Central memory CD4-positive, alpha-beta T cell (primary cell): ENCODE measurements at places on chromosomes 16 and 17.

DNA sequence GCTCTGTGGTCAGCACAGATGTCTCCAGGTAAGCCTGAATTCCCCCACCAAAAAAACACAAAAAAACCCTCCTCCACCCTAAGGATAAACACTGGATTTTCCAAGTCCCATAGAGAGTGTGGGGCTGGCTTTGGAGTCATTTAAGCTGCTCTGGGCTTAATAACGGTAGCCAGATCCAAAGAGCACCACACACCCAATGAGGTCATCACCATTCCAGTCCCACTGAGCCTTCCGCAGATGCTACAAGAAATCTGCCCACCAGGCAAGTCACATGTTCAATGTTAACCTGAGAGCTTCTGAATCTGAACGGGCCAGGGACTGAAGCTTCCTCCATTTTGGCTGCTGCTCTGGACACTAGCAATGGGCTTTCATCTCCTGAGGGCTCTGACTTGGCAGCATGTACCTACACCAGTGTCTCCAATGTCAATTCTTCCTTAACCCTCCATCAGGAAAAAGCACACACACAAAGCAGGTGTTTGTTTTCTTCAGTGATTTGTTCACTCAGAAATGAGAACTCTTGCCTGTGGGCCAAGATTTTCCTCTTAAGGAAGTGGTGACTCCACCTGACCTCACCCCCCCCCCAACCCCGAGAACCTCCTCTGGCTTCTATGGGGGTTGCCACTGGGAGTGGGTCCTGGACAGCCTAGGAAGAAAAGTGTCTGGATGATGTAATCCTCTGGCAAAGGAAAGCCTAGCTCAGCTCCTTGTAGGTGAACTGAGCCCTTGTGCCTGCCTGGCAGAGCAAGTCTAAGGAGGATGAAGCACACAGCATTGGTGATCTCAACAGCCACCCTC, 220.1 kb downstream of the FOXL1 start:
- no peak for DNase-seq

GRCh38 chr16:13873835-13874438, 46.0 kb upstream of the ERCC4 start:
- no peak for DNase-seq

GRCh38 chr17:72119873-72120641, 763 bp upstream of the SOX9 start:
- no peak for DNase-seq

- no peak for DNase-seq
Observed at GRCh38 chr16:77912617-77913016, 109.7 kb upstream of the CLEC3A start.

DNA sequence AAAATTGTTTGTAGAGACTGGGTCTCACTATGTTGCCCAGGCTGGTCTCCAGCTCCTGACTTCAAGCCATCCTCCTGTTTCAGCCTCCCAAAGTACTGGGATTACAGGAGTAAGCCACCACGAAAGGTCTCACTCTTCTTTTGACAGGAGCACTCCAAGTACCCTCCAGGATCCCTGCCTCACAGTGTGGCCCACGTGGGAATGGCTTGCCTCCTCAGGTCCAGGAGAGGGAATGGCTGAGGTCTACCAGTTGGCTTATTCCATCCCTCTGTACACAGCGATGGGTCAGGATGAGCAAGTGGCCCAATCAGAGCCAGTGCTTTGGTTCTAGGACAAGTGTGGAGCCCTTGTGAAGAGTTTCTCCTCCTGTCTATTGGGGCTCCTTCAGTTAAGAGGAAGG, 73.7 kb upstream of the ZNF423 start:
- no peak for DNase-seq

DNA sequence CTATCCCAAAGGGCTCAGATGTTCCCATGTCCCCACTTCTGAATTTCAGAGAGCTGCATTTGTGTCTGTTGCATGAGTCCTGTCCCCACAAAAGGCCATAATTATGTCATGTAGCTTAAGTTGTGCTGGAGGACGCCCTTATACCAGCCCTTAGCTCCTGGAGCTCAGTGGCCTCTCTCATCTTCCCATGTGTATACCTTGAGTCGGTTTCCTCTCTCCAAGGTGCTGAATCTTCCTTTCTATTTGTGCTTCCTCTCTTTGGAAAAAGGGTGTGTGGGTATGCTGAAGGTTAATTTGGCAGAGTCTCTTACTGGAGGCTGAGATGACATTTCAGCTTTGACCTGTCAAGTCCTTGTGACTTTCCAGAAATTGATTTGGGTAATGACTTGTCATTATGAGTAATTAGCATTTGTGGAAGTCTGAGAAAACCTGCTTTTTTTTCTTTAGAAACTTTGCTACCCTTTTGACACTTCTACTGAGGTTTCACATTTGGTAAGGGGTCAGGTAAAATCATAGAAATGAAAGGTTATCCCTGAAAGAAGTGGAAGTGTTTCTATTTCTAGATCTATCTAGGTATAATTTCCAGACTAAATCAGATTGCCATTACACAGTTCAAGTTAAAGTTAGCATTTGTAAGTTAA, 185.4 kb downstream of the ABCC12 start:
- DNase-seq: no peak

DNA sequence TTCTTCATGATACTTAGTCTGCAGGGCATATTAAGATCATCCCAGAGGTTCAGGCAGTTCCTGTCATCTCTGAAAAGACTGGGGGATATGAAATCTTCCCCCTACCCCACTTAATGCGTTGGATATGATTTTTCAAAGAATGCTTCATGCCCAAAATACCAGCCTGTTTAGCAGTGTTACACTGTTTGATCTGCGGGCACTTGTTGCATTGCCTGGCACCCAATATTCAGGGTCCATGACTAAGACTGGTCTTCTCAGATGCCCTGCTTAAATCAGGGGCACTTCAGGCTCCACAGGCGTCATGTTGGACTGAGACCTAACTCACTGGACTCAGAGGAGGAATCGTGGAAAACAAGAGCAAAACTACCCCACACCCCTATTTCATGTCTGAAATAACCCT, 6.4 kb upstream of the RASL10B start:
- DNase-seq: no peak

- DNase-seq: no peak
Observed at GRCh38 chr17:882827-883585, 96.6 kb downstream of the NXN start.

DNA sequence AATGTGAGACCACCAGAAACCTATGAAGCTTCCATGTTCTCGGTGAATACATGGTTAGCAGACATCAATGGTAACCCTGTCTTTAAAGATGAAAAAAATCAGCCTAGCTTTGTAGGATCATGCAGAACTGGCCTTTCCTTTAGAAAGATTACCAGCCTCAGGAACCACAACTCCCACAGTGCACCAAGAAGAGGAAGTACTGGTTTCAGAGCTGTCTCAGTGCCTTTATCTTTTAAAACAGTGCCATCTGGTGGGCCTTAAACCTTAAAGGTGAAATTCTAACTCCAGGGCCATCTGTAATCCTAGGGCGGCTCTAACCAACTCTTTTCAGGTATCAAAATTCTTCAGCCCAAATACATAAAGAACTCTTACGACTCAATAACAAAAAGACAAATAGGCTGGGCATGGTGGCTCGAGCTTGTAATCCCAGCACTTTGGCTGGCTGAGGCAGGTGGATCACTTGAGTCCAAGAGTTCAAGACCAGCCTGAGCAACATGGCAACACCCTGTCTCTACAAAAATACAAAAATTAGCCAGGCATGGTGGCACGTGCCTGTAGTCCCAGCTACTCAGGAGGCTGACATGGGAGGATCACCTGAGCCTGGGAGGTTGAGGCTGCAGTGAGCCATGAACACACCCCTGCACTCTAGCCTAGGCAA, 5.4 kb downstream of the ATPAF2 start:
- peak; percentile 70 for DNase-seq
